NCI-H460 (cell line): ENCODE measurements at places on chromosomes 12 and 14. TPM values are rescaled to one million over a fixed set of nuclear protein-coding genes. Genes with fewer than 3 reads are reported as not detected.

DACT1 gene
- 0.89 TPM in 1 of 2 replicates, not detected in the other for total RNA-seq

CEBPE gene
- not detected in 2 replicates for total RNA-seq

GDF3 gene
- not detected in 2 replicates for total RNA-seq

COL2A1 gene
- total RNA-seq: 4.0 and 4.8 TPM in 2 replicates

RFX4 gene
- total RNA-seq: not detected in 2 replicates

JPH4 gene
- total RNA-seq: not detected in 2 replicates

TROAP gene
- 35.2 and 50.5 TPM in 2 replicates for total RNA-seq

ANO4 gene
- total RNA-seq: not detected in 2 replicates

FRS2 gene
- total RNA-seq: 26.5 and 26.7 TPM in 2 replicates

PRPH gene
- 1.7 and 3.4 TPM in 2 replicates for total RNA-seq

MEG3 gene
- total RNA-seq: 0.69 TPM in 1 of 2 replicates, not detected in the other

ZC3H10 gene
- 4.8 and 5.3 TPM in 2 replicates for total RNA-seq
